ENCODE measurements at places on chromosomes 16 and 17.

GRCh38 chr16:56589141-56590039 lies at the start of gene MT3:
MT3 (plus strand) TSS chr16:56589528; CDS start chr16:56589591, 63 bp downstream.
- H3K27ac ChIP-seq, result no peak within 1 kb of the TSS
- peaks cover 52% of the 10 kb centered on the region for H3K27me3 ChIP-seq
- no peak for DNase-seq
- peaks cover 14% of the 10 kb centered on the region for H3K4me1 ChIP-seq
- H3K36me3 ChIP-seq, result peaks cover 4% of the 10 kb centered on the region

- no peaks in the 10 kb centered on the region for H3K4me1 ChIP-seq
- DNase-seq, result no peak
- peaks cover 40% of the 10 kb centered on the region for H3K36me3 ChIP-seq
- no peaks in the 10 kb centered on the region for H3K27me3 ChIP-seq
- H3K27ac ChIP-seq, result no peak overlapping the region
- no peak overlapping the region for H3K4me3 ChIP-seq
Measured at GRCh38 chr16:89550421-89551007, 10.0 kb upstream of the RPL13 start.

GRCh38 chr16:51401673-51402072 lies 250.6 kb upstream of the SALL1 start:
- no peaks in the 10 kb centered on the region for H3K4me1 ChIP-seq
- H3K27me3 ChIP-seq, result no peaks in the 10 kb centered on the region
- no peak for DNase-seq
- H3K27ac ChIP-seq, result no peak overlapping the region
- H3K4me3 ChIP-seq, result no peak overlapping the region

GRCh38 chr16:88770461-88771293 lies 14.3 kb downstream of the PIEZO1 start:
- H3K27ac ChIP-seq, result peak overlapping the region; percentile 88
- no peak for DNase-seq
- H3K4me3 ChIP-seq, result no peak overlapping the region

- no peaks in the 10 kb centered on the region for H3K36me3 ChIP-seq
- H3K4me3 ChIP-seq, result no peak overlapping the region
- H3K4me1 ChIP-seq, result peaks cover 12% of the 10 kb centered on the region
- no peak for DNase-seq
- H3K27me3 ChIP-seq, result peaks cover 66% of the 10 kb centered on the region
- no peak overlapping the region for H3K27ac ChIP-seq
Measured at GRCh38 chr17:73900516-73900915, 256.3 kb upstream of the SDK2 start.

DNA sequence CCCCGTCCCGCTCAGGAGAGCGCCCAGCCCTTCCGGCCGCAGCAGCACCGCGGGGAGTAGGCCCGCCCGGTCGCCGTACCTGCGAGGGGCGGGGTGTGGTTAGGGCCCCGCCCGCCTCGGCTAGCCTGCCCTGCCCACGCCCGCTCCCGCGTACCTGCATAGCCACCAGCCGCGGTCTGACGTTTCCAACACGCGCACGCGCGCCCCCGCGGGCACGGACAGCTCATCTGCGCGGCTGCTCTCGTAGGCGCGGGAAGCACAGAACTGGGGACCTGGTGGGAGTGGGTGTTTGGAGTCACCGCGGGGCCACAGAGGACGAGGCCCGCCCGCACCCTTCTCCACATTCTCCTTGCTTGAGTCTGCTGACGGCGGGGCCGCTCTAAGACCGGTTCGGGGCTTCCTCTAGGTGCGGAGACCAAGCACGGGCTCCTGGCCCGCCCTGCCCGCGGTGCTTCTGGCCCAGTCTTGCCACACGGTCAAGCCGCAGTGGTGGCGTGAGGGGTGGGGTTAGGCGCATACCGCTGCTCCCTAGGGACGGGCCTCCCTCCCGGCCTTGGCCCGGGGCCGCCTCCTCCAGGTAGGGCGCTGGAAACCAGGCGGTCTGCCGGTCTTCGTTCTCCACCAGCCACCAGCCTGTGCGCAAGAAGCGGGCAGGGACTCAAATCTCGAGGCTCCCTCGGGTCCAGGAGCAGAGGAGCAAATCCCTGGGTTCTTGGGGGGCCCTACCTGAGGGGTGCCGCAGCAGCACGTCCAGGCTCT lies 1.8 kb downstream of the NOXO1 start:
- H3K4me3 ChIP-seq, result no peak overlapping the region
- H3K27me3 ChIP-seq, result no peaks in the 10 kb centered on the region
- no peak overlapping the region for H3K27ac ChIP-seq
- no peak for DNase-seq
- peaks cover 29% of the 10 kb centered on the region for H3K36me3 ChIP-seq
- no peaks in the 10 kb centered on the region for H3K4me1 ChIP-seq

DNA sequence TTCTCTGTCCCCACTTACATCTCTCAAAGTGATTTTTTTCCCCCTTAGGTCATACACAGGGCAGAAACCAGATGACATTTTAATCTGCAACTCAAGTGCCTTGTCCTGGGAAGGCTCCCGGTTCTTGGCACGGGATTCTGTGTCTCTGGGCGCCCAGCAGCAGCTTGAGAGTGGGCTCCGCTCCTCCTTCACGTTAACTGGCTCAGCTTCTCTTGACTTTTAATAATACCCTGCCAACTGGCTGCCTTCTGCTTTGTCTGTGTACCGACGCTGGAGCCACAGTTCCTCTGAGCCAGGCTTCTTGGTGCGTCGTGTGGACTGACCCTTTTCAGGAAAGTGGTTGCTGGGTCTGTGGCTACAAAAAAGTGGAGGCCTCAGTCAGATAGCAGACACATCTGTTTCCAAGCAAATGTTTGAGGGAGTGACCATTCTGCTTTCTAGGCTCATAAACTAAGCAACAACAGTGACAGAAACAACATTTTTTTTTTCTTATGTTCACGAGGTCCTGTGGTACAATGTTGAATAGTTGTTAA lies 64.9 kb downstream of the IRF8 start:
- H3K4me3 ChIP-seq, result no peak overlapping the region
- H3K27ac ChIP-seq, result peak overlapping the region; percentile 59
- peaks cover 2% of the 10 kb centered on the region for H3K4me1 ChIP-seq

DNA sequence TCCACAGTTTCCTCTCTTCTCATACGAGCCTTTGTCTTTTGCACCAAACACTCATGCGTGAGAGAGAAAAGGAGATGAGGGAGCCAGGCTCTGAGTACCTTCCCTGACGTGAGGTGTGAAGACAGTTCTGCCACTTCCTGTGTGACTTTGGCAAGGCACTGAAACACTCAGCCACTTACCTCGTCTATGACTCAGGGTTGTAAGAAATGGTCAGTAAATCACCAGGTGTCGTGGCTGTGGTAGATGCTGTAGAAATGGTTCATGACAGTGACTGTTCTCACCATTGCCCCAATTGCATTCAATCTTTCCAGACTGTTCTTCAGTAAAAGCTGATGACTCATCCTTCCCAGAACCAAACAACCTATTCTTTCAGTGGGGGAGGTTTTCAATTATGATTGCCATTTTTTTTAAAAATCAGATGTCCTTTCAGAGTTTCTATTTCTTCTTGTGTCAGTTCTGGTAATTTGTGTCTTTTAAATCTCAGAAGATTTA lies 49.2 kb upstream of the CBFA2T3 start:
- DNase-seq, result peak; percentile 54
- peaks cover 5% of the 10 kb centered on the region for H3K36me3 ChIP-seq
- H3K27ac ChIP-seq, result peak overlapping the region; percentile 27
- peak overlapping the region; percentile 21 for H3K4me3 ChIP-seq

DNA sequence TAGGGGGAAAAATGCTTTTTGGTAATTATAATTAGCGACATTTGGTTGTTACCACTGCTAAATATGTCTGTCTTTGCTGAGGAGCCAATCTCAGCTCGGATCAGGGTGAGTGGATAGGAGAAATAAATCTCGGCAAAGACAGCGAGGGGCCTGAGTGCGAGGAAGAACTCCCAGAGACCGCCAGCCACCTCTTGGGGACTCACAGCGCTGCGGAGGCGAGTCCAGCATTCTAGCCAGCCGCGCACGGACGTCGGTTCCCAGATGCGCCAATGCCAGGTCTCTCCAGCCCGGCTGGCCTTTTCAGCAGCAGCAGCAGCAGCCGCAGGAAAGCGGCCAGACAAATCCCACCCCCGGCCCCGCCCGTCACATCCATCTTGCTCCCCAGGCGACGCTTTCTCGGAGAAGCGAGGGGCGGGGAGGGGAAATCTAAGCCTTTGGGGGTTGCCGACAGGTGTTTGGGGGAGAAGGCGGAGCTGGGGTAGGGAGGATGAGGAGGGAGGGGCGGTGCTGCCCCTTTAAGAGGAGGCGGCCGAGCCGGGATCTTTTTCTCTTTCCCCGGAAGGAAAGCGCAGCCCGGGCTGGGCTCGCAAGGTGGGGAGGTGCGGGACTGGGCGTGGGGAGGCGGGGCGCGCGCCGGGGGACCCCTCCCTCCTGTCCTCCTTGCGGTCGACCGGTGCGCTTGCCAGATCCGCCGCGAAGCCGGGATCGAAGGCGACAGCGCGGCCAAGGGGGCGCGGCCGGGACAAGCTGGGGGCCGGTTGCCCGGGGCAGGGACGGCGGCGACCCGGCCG lies at the start of gene ITGA3:
TSS of gene ITGA3 (plus strand) at position 685 of the 791 bp plus-strand sequence. CDS start 330 bp downstream, outside the sequence.
- H3K36me3 ChIP-seq, result peaks cover 4% of the 10 kb centered on the region
- peak; percentile 27 for DNase-seq
- peak within 1 kb of the TSS; percentile 95 for H3K4me3 ChIP-seq
- H3K27ac ChIP-seq, result peak within 1 kb of the TSS; percentile 86
- peaks cover 9% of the 10 kb centered on the region for H3K27me3 ChIP-seq

DNA sequence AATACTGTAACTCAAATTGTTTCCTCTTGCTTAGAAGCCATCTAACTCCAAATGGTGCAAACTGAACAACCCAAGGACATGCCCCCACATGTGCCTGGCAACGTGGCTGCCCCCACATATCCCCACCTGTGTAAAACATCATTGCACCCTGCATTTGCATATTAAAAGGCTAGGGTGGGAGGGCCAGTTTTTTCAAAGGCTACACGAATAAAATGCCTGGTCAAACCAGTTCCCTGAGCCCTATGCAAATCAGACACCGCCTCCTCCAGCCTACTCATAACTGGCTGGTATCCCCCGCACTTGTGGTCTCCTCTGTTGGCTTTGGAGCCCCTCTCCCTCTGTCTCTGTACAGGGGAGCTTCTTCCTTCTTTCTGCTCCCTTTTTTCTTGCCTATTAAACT lies 26.7 kb downstream of the C16orf54 start:
- no peak overlapping the region for H3K4me3 ChIP-seq
- H3K4me1 ChIP-seq, result peaks cover 7% of the 10 kb centered on the region
- no peak overlapping the region for H3K27ac ChIP-seq
- peaks cover 3% of the 10 kb centered on the region for H3K36me3 ChIP-seq
- no peaks in the 10 kb centered on the region for H3K27me3 ChIP-seq

- H3K4me1 ChIP-seq, result peaks cover 2% of the 10 kb centered on the region
- H3K36me3 ChIP-seq, result peaks cover 20% of the 10 kb centered on the region
- peak overlapping the region; percentile 23 for H3K27ac ChIP-seq
- no peak for DNase-seq
- H3K4me3 ChIP-seq, result no peak overlapping the region
- H3K27me3 ChIP-seq, result no peaks in the 10 kb centered on the region
Measured at GRCh38 chr17:65530523-65531255, 30.8 kb downstream of the AXIN2 start.

DNA sequence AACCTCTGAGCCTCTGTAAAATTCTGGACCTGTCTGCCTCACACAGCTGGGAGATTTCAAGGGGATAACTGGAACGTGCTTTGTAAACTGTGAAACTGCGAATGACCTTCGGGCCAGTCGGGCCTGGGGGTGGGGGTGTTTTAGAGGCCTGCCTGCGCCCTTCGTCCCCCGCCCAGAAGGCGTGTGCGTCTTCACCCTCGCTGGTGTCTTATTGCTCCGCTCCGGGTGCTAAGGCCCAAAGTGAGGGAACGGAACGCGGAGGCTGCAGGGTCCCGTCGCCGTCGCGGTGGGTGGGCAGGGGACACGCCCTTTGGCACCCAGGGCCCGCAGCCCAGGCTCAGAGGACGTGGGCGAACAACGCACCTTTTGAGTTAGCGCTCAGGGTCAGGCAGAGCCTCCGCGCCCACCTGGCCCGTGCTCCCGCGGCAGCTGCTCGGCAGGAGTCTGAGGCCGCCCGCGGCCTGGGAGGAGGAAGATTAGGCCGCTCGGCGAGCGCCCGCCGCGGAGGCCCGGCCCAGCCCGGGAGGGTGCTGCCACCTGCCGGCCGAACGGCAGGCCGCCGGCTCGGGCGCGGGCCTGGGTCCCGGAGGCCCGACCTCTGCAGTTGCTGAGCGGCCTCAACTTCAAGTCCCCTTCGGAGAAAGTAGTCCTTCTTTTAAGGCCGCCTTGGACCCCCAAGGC lies 29.7 kb downstream of the DCAKD start:
- peak; percentile 53 for DNase-seq
- peak overlapping the region; percentile 63 for H3K27ac ChIP-seq
- H3K4me1 ChIP-seq, result peaks cover 18% of the 10 kb centered on the region
- peaks cover 5% of the 10 kb centered on the region for H3K36me3 ChIP-seq
- H3K27me3 ChIP-seq, result peaks cover 24% of the 10 kb centered on the region

DNA sequence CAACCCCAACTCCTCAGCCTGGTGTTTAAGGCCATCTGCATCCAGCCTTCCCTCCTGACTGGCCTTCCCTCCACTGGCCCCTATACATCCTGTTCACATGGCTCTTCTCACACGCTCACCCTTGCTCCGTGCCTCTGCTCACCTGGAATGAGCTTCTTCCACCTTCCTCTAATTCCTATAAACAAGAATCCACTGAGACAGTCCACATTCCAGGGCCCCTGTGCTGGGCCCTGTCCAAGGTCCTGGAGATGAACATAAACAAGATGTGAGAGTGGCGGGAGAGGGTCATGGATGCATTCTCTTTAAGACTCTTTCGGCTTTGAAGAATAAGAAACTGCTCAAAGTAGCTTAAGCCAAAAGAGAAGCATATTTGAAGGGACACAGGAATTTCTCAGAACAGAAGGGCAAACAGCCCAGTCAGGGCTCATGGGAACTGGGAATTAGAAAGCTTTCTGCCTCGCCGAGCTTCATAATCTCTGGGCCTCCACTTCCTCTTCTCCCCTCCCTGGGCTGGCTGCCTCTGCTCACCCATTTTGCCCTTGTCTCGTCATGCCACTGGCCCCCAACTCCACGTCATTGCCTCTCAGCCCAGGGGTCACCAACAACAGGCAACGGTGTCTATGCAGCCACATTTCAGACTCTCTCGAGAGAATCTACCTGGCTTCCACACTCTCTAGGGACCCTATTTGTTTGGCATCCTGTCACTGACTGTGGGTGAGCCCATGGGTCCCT lies 13.5 kb downstream of the SPPL2C start:
- peaks cover 50% of the 10 kb centered on the region for H3K27me3 ChIP-seq
- no peak for DNase-seq
- peaks cover 3% of the 10 kb centered on the region for H3K36me3 ChIP-seq
- H3K27ac ChIP-seq, result no peak overlapping the region
- no peak overlapping the region for H3K4me3 ChIP-seq

GRCh38 chr17:9937241-9937761 lies 32.2 kb upstream of the RCVRN start:
- peaks cover 16% of the 10 kb centered on the region for H3K36me3 ChIP-seq
- H3K27me3 ChIP-seq, result no peaks in the 10 kb centered on the region
- no peak overlapping the region for H3K4me3 ChIP-seq
- no peak for DNase-seq
- H3K4me1 ChIP-seq, result no peaks in the 10 kb centered on the region

DNA sequence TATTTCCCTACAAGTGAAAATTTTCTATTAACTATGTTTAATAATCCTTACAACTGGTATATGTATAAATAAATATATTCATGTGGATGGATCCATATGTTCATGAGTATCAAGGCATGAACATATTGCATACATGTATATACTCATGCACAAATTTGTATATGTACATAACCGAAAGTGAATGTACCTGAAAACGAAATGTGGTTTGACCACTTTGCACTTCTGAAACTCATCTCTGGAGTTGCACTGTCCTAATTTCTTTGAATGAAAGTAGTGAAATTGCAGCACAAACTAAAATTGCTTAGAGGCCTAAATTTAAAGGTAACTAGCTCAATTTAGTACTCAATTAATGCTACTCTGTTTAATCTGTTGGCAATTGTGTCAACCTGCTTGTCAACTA lies 27.4 kb upstream of the GNAO1 start:
- DNase-seq, result no peak
- no peak overlapping the region for H3K4me3 ChIP-seq
- no peaks in the 10 kb centered on the region for H3K36me3 ChIP-seq
- no peak overlapping the region for H3K27ac ChIP-seq
- peaks cover 5% of the 10 kb centered on the region for H3K4me1 ChIP-seq
